Activated T-helper 2 cell treated with anti-CD3 and anti-CD28 coated beads, Interferon-gamma antibody, Interleukin-2, Interleukin-4, amounts not matched to agents 10 μg/mL and 5 μg/mL and 100 μg/mL, durations not matched to agents 14 hours and 24 hours and 36 hours (primary cell): ENCODE measurements at places on chromosomes 1 and 21. TPM values are rescaled to one million over a fixed set of nuclear protein-coding genes. Genes with fewer than 3 reads are reported as not detected.

The PDZK1IP1 gene
- not detected in 2 replicates for total RNA-seq

The CNTN2 gene
- total RNA-seq: not detected in 2 replicates

The SHISAL2A gene
- 1.9 and 2.5 TPM in 2 replicates for total RNA-seq

GRCh38 chr1:209443975-209444651, 139.4 kb upstream of the CAMK1G start:
- peaks cover 3% of the 10 kb centered on the region for H3K27me3 ChIP-seq
- no peaks in the 10 kb centered on the region for H3K4me1 ChIP-seq
- no peak overlapping the region for H3K4me3 ChIP-seq
- H3K36me3 ChIP-seq: no peaks in the 10 kb centered on the region
- DNase-seq: no peak
- H3K27ac ChIP-seq: no peak overlapping the region

GRCh38 chr1:23481904-23482303, 2.1 kb downstream of the ASAP3 start:
- H3K4me1 ChIP-seq: peaks cover 16% of the 10 kb centered on the region
- no peak overlapping the region for H3K4me3 ChIP-seq

DNA sequence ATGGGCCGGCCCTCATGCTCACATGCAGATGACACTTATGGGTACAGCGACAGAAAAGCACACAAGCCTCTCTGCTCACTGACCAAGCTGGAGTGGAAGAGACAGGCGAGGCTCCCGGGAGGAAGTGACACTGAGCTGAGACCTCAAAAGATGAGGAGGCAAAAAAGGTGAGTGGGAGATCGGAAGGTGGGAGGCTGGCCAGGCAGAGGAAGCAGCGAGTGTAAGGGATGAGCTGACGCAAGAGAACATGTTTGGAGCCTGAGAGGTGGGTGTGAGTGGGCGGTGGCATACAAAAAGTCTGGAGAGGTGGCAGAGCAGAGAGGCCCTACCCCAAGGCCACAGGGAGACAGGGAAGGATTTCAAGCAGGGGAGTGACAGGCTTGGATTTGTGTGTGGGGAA, 18.2 kb upstream of the CDCP2 start:
- H3K4me3 ChIP-seq: no peak overlapping the region
- no peaks in the 10 kb centered on the region for H3K27me3 ChIP-seq
- no peak overlapping the region for H3K27ac ChIP-seq
- no peaks in the 10 kb centered on the region for H3K36me3 ChIP-seq

DNA sequence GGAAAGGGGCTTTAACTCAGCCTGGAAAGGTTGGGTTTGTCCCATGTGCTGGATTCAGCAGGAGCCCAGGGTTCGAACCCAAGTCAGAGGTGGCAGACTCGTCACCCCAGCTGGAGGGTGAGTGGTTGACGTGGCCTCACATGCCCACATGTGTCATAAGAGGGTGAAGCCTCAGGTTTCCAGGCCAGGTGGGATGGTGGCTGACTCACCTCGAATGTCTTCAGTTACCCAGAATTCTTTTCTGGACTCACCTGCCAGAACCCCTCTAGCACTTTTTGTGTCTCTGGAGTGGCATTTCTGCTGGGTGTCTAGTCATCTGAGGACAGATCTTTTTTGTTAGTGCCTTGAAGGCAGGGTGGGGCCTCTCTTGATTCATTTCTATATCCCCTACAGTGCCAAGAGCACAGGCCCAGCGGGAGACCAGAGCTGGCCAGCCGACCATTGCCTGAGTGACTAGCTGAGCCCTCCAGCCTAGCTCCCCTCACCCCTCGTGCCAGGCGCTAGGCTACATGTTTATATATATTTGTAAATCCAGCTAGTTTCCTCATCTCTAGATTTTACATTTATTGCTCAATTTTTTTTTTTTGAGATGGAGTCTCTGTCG, 28.1 kb downstream of the IL6R start:
- H3K4me1 ChIP-seq: peaks cover 25% of the 10 kb centered on the region
- no peak overlapping the region for H3K27ac ChIP-seq
- H3K36me3 ChIP-seq: peaks cover 12% of the 10 kb centered on the region
- no peak for DNase-seq
- H3K27me3 ChIP-seq: no peaks in the 10 kb centered on the region

GRCh38 chr1:29243871-29244200, 7.5 kb downstream of the PTPRU start:
- H3K27me3 ChIP-seq: peaks cover 26% of the 10 kb centered on the region
- H3K4me1 ChIP-seq: no peaks in the 10 kb centered on the region
- H3K36me3 ChIP-seq: no peaks in the 10 kb centered on the region
- H3K4me3 ChIP-seq: no peak overlapping the region

GRCh38 chr1:171884475-171884874, 43.2 kb downstream of the DNM3 start:
- H3K27ac ChIP-seq: no peak overlapping the region
- no peaks in the 10 kb centered on the region for H3K27me3 ChIP-seq
- no peaks in the 10 kb centered on the region for H3K36me3 ChIP-seq
- DNase-seq: no peak
- no peak overlapping the region for H3K4me3 ChIP-seq
